ENCODE measurements at places on chromosomes 2 and 18.

GRCh38 chr18:58316396-58317342, 272.6 kb downstream of the NEDD4L start:
- DNase-seq: no peak

DNA sequence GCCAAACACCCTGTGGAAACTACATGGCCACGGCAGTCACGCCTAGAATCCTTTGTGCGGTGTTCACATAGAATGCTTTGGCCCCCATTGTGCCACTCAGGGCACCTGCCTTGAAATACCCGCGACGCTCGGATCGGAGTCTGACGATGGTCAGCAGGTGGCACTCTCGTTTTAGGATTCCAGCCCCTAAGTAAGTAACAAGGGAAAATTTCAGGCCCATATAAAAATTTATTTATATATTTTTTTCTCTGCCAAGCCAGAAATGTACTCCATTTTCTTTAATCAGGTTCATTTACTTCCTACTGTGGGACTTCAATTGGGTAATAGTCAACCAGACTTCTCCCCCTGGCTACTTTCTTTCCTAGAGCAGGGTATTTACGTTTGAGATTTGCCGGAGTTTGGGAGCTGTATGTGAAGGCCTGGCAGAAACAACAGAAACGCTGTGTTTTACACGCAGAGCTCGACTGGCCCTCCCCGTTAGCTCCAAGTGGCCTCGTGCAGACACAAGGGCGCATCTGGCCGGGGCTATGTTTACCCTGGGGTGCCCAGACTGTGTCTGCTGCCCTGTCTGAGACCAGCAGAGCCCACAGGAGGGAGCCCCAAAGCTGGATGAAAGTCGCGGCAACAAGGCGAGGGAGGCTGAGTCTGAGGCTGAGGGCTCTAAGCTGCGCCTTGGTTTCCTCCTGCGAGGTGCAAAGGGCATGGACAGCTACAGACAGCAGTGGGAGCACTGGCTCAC, 41.6 kb downstream of the LRRC30 start:
- peak; percentile 76 for DNase-seq

DNA sequence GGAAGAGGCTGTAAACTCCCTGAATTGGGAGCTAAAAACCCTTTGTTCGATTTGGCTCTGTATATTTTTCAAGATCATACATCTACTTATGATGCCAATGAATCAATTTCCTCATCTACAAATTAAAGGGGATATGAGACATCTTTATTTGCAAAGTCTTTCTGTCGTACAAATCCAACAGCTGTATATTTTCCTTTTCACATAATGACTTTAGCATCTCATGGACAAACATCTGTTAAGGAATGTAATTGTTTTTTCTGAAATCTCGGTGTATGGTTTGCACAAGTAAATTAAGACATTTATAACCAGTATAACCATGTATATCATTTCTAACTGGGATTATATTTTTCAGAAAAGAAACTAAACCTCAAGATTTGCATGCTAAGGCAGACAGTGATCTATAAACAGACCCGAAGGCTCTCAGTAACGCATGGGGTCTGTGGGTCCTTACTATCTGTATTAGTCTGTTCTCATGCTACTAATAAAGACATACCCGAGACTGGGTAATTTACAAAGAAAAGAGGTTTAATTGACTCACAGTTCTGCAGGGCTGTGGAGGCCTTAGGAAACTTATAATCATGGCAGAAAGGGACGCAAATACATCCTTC, 130.8 kb downstream of the SLC8A1 start:
- no peak for DNase-seq

DNA sequence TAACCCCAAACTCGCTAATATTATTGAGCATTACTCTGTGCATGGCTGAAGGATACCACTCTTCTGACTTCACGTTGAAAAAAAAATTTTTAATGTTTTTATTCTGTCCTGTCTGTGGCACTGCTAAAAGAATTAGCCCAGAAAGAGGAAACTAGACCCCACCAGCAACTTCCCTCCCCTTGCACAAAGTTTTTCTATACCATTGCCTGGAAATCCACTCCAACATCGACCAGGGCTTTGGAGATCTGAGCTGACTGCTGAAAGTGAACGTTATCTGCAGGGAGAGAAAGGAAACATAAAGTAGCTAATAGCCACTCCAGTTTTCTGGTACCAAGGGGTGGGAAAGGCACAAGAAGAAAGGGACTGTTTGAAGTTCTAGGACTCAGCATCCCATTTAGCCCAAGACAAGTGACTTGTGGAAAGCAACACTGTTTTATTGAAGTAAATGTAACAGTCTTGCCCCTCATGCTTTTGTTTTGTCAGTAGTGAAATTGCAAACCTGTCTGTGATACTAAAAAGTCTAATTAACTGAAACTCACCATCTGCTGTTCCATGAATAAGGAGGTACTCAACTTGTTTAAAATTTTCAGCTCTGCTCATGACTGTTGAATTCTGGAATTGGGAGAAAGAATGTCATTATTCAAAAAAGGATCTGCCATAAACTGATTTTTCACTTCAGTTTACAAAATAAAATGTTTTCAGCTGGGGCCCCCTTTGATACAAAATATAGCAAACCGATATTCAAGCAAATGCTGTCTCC, 79.1 kb downstream of the DPP4 start:
- DNase-seq: peak; percentile 36

DNA sequence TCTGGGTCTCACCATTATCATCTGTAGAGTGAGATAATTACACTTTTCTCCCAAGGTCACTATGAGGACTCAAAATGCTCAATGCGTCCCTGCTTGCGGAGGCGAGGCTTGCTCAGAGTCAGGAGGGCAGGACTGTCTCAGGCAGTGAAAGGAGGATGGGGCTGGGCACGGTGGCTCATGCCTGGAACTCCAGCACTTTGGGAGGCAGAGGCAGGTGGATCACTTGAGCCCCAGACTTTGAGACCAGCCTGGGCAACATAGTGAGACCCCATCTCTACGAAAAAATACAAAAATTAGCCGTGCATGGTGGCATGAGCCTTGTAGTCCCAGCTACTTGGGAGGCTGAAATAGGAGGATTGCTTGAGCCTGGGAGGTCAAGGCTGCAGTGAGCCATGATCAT, 1.8 kb upstream of the KCNIP3 start:
- no peak for DNase-seq

- DNase-seq: no peak
These were observed 17.0 kb upstream of the TMEM18 start for GRCh38 chr2:694174-694573.

DNA sequence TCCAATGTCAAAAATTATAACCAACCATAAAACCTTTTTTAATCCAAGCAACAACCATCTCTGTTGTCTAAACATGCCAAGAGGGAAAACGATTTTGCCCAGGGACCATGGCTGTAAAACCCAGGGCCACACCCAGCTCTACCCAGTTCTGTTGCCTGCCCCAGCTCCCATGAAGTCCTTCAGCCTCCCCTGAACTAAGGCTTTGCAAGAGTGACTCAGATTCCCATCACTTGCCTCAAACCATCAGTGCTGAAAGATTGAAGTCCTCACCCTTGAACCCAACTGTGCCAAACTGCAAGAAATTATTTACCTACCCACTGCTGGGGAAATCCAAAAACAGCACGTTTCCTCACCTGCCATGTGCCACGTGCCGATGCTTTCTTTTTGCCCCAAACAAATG, 102.5 kb downstream of the TFCP2L1 start:
- DNase-seq: no peak

- DNase-seq: no peak
These were observed 111.2 kb upstream of the PPP1CB start for GRCh38 chr2:28640260-28640907.

DNA sequence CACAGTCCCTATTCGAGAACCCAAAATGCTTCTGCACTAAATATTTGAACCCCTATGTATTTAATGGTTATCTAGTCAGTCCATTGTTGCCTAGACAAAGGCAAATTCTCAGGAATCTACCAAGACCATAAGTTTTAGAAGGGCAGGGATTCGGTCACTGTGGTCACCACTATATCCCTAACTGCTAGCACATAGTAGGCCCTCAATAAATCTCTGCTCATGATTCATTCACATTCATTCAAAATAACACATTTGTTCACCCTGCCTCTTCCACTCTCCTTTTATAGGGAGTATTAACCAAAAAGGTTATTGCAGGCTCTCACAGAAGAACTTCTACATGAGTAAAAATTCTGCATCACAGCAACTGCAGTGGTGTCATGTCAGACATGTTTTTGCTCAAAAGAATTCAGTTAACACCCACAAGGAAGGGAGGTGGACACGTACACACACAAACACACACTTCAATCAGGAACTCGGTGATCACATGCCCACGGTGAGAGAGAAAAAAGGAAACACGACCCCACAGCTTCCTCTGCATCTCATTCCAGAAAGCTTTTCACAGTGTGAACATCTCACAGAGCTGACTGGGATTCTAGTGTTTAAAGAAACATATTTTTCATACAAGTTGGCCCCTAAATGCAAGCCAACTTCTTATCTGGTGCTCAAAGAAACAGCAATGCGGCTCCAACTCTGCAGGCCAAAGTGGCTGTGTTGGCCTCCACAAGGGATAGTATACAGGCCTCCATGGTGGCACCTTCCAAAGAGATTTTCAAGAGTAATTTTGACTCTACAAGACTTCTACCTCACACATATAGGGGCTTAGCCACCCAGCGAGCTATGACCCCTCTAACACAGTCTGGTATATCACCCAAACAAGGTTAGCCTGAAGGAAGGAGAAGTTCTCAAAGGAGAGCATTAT, 98.0 kb downstream of the ANKRD44 start:
- DNase-seq: no peak

DNA sequence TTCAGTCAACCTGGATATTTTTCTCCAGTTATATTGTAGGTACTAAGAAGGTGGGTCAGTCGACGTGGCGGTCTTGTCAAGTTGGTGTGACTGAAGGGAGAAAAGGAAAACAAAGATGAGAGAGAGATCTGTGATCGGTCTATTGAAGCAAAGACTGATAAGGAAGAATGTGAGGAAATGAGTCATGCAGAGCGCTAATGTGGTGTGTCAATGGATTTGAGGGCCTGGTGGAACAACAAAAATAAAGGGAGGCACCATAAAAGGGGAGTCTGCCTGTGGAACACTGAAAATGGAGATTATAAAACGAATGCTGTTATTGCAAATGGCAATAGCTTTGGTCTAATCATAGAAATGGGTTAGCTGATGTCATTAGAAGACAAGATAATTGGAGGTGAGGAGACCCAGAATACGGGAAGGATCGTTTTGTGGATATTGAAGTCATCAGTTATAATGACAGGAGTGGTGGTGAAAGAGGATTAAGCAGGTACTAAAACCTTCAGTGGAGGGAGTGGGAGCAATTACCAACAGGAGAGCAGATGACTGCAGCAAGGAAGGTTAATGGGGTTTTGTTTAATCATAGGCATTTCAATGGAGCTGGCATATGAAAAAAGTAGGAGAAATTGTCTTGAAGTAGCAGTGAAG, 599.1 kb upstream of the FSHR start:
- no peak for DNase-seq

GRCh38 chr2:174764280-174765255, at the start of gene CHRNA1:
TSS of gene CHRNA1 (minus strand) at chr2:174764472. CDS start at chr2:174764394, 78 bp downstream.
- no peak for DNase-seq

GRCh38 chr18:37483984-37484819, 81.4 kb downstream of the CELF4 start:
- no peak for DNase-seq

GRCh38 chr2:226310146-226310545, 489.5 kb downstream of the IRS1 start:
- no peak for DNase-seq

DNA sequence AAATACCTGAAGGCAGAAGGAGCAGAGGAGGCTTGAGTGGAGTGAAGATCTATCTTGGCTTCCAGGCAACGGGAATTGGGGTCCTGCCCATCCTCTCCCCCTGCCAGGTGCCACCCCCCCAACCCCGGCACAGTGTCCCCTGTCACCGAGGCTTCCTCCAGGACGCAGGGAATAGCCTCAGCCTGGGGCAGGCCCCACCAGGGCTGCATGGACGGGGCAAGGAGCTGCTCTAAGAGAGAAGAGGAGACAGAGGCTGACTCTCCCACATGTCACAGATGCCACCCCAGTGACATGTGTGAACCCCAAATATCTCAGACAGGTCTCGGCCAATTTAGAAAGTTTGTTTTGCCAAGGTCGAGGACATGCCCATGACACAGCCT, 42.1 kb downstream of the PXDN start:
- DNase-seq: no peak

- DNase-seq: no peak
These were observed 159.7 kb upstream of the LHCGR start for GRCh38 chr2:48915227-48915626.

DNA sequence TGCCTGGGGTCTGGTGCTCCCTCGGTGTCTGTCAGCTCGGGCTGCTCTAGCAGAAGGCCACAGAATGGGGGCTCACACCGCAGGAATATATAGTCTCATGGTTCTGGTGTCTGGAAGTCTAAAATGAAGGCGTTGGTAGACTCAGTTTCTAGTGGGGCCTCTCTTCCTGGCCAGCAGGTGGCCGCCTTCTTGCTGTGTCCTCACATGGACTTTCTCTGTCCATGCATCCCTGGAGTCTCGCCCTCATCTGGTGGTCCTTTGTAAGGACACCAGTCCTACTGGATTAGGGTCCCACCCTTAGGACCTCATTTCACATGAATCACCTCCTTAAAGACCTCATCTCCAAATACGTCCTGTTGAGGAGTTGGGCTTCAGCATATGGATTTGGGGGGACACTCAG, 65.7 kb downstream of the RRM2 start:
- DNase-seq: no peak

DNA sequence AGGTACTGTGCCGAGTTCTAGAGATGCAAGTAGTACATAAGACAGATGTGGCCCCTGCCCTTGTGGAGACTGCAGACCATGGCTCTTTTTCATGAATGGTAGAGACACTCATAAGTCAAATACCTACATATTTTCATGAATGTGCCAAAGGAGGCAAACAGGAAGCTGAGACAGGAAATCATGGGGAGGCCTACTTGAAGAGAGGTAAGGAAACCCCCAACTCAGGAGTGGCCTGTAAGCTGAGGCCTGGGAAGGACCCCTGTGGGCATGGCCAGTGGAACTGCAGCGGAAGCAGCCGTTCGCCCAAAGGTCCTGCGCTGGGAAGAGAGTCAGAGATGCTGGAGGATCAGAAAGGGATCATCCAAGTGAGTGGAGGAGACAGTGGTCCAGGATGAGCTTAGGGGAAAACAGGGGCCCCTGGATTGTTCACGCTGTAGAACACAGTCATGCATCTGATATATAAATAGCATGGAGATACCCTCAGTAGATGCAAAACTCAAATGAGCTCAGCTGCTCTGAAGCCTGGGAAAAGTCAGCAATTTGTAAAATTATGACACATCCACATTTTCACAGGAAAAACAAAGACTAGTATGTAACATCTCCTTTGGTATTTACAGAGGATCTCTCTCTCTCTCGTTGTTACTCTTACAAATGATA, 228.9 kb downstream of the NEDD4L start:
- no peak for DNase-seq

Data from Kasumi-1 (cell line).